ENCODE measurements at places on chromosomes 3 and 15. TPM values are rescaled to one million over a fixed set of nuclear protein-coding genes. Genes with fewer than 3 reads are reported as not detected.

CYB561D2 gene
- total RNA-seq: 12.4 TPM

DNA sequence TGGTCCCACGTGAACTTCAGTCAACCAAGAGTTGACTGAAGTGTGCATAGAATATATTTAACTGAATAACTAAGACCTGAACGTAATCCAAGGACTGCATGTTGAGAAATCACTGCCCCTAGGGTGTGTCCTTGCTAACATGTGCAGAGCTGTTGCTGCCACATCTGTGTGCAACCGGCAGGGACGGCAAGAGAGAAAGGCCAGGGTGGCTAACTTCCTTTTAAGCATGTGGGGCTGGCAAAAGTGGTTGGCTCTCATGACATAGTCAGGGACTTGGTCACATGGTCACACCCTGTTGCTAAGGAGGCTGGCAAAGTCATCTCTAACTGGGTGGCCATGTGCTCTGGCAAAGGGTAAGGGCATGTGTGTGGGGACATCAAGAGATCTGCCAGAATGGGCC is 52.4 kb downstream of the GASK1A start:
- no peak for DNase-seq

GRCh38 chr3:25038922-25039321 is 389.1 kb upstream of the RARB start:
- no peak for DNase-seq

DNA sequence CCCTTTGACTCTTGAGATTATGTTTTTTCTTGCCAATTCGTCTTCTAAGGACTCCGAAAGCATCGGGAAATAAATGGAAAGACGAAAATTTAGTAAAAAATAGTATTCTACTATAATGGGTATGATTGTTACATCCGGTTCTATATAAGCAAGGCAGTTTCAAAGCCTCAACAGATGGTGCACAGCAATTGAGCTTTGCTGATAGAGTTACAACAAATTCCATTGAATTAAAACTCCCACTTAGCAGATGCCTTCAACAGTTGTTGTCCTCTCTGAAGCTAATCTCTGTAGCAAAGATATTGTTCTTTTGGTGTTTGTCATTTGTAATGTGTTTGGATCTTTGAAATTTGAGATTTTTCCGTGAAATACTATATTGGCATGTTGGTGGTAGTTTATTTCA is 16.1 kb upstream of the GHSR start:
- no peak for DNase-seq

DNA sequence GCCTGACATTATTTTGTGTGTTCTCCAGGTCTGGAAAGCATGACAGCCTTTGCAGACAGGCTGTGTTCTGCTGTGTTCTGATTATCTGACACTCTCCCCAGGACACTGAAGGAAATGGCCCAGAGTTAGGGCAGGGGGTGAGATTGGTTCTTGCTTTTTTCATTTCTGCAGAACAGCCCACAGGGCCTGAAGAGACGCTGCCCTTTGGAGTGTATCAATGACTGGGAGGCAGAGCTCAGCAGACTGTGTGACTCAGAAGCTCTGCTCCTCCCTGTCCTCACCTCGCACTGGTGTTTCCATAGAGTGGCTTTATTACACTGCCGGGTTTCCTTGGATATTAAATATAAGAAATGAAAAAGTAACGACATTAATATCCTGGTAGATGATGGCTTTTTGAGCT is 523.6 kb downstream of the NTRK3 start:
- no peak for DNase-seq

DNA sequence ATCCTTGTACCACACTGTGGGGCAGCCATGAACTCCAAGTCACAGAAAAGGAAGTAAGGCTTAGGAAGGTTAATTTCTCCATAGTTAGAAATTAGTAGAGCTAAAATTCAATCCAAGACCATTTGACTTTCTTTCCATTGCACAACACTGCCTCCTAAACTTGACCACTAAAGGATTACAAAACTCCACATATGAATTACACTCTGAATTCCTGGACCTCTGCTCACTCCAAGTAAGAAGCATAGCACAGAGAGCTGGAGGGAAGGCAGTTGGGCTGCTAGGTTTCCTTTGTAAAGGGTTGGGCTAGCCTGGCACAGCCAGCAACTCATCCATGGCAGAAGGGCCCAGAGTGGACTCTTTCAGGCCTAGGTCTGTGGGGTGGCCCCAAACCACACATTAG is 134.4 kb downstream of the MYLK start:
- DNase-seq: peak; percentile 85

DNA sequence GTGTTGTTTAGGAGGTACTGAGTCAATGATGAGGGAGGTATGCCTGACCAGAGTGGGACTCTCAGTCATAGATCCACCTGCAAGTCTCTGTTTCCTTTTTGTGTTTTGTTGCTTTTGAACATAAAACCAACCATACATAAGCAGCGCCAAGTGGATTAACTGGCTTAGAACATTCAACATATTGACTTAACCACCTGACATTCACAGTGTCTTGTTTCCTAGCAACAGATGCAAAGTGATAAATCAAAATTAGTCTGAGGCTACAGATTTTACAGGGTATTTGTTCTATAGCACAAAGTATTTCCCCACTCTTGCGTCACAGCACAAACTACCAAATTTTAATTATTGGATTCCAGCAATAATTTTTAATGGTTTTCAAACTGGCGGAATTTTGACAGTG is 283.8 kb downstream of the BBX start:
- DNase-seq: no peak

- no peak for DNase-seq
These were observed 40.3 kb upstream of the PTPRG start for GRCh38 chr3:61520966-61521628.

CLDN18 gene
- 0.40 TPM for total RNA-seq

TM4SF18 gene
- 5.1 TPM for total RNA-seq

DNA sequence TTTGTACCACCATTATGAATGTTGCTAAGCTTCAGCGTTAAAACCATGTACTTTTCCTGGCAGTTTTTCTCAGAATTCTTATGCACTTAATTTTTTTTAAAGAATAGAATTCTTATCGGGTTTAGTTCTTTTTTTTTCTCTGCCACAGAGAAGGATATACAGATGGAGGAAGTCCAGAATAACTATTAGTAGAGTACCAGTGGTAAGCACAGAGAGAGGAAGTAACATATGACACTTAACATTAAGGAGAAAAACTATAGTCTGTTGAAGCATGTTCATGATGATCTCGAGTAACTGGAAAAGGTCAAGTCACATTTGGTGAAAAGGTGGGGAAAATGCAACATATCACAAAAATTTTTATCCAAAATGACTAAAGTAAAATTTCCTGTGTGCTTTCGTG is 68.9 kb downstream of the RNF13 start:
- no peak for DNase-seq

DNA sequence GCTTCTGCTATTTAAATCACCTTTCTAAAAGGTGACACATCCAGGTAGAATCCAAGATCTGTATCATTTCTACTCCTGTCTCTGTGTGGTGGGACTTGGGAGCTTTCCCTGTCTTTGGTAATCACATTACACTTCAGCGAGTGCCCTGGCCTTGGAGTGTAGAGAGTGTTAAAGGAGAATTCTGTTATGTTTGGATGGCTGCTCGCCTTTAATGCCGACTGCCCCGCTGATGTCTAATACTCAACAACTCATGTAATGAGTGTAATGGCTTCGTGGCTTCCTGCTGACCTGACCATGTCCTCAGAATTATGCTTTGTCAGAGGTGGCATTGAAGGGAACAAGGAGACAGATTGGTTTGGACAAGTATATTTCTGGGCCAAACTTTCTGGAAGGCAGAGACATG is 66.3 kb upstream of the LRTM1 start:
- DNase-seq: no peak

CFAP92 gene
- total RNA-seq: 0.19 TPM

- no peak for DNase-seq
These were observed 12.8 kb downstream of the DCUN1D1 start for GRCh38 chr3:182967218-182968204.

- DNase-seq: no peak
These were observed 5.8 kb upstream of the PSTPIP1 start for GRCh38 chr15:76988867-76989780.

- no peak for DNase-seq
These were observed 20.5 kb downstream of the ATP8B4 start for GRCh38 chr15:50098545-50098944.

DNA sequence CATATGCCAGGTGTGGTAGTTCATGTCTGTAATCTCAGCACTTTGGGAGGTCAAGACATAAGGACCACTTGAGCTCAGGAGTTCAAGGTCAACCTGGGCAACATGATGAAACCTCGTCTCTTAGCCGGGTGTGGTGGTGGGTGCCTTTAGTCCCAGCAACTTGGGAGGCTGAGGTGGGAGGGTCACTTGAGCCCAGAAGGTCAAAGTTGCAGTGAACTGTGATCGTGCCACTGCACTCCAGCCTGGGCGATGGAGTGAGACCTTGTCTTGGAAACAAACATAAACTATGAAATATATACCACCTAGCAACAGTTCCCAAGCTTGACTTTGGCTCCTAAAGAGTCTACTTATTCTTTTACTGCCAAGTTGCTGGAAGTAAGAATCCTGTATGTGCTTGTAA is 30.9 kb downstream of the UBE3A start:
- no peak for DNase-seq

KNG1 gene
- not detected for total RNA-seq

GRCh38 chr3:16411441-16411840 is 102.1 kb downstream of the RFTN1 start:
- no peak for DNase-seq

DNA sequence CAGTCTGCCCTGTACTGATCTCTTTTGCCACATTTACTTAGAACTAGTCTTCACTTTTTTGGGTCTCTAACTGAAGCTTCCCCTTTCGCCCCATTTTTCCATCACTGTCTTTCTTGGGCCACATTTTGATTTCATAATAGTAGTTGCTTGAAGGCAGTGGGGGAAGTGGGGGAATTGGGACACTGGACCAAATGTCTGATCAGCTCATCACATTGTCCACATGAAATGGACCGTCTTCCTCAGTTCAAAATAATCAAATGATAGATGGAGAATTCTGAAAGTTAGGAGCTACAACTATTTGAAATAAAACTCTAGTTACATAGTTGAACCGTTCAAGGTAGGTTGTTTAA is 747 bp downstream of the PDCD6IP start:
- no peak for DNase-seq

DNA sequence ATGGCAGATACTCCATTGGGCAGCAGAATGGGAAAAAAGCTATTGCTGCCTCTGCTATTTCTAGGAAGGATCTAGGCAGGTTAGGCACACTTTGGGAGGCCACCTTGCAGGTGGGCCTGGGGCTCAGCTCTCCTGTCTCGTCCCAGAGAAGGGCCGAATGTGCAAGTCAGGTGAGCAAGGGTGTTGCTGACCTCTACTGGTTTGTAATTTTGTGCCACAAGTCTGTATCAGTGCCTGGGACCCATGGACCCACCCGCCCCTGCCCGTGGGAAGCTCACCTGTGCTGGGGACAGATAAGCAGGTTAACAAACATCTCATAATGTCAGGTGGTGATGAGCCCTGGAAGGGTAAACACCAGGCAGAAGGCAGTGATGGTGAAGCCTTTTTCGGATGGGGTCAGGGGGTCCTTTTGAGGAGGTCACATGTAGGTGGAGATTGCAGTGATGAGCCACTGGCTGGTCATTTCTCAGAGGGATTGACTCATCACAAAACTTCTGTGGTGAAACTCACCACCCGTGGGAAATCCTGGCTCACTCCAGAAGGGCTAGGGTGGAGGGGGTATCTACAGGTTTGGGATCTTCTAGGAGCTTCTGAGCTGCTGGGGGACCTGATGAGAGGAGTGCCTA is 161.3 kb downstream of the KLF13 start:
- DNase-seq: peak; percentile 80

- DNase-seq: no peak
These were observed 15.9 kb downstream of the IGDCC3 start for GRCh38 chr15:65361708-65362459.

NRG4 gene
- not detected for total RNA-seq

DNA sequence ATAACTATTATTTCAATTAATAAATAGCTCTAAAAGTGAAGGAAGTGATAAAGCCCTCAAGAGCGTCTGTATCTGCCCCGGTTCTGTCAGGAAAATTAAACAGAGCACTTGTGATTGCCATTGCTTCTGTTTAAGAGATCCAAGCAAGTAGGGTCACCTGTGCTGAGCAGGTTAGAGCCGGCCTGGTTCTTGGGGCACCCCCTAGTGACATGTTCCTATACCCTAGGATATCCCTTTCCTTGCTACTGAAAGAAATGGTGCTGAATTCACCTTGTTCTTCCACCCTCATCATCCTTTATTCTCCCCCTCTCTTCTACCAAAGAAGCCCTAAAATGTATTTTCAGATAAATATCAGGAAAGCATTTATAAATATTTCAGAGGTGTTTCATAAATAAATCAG is 323.5 kb downstream of the RORA start:
- no peak for DNase-seq

ITGB5 gene
- total RNA-seq: 114 TPM
